ENCODE measurements at places on chromosomes 7 and 10. TPM values are rescaled to one million over a fixed set of nuclear protein-coding genes. Genes with fewer than 3 reads are reported as not detected.

DNA sequence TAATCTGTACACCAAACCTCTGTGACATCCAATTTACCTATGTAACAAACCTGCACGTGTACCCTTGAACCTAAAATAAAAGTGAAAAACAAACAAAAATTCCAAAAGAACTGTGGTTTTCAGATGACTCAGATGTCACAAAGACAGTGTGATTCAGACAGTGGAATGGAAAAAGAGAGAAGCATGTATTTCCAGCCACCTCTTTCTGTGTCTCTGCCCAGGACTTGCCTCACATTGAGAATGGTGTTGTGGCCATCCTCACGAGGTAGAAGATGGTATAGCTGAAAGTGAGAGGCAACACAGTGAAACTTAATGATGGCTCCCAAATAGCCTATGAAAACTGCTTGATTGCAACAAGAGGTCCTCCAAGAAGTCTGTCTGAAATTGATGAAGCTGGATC, 78.0 kb downstream of the ARL5B start:
- no peak for DNase-seq

- DNase-seq, result no peak
Observed at GRCh38 chr7:128740996-128741395, 1.8 kb downstream of the CALU start.

GRCh38 chr7:32385316-32385956, 104.7 kb downstream of the LSM5 start:
- no peak for DNase-seq

GPR22 gene
- polyA plus RNA-seq, result 0.11 TPM

GRCh38 chr10:4331150-4331549, 494.9 kb upstream of the AKR1E2 start:
- DNase-seq, result no peak

- no peak for DNase-seq
Observed at GRCh38 chr10:102112210-102112817, 7.9 kb downstream of the LDB1 start.

GRCh38 chr10:64346389-64346788, 825.2 kb downstream of the REEP3 start:
- DNase-seq, result no peak

SPOCK2 gene
- 292 TPM for polyA plus RNA-seq

DNA sequence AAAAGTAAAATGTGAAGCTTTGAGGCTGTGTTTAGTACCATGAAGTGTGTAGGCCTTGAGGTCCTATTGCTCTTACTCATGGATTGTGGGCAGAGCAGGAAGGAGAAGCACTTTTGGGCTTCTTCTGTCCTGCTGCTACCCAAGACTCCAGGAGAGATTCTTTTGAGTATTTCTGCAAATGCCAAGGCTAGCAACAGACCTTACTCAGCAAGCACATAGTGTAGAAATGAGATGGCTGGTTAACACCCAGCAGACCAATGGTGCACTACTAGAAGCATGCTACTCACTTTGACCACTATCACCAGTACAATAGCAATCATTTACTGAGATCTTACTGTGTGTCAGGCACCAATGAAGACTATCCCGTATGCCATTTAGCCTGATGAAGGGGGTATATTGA, 3.2 kb downstream of the PLPP4 start:
- DNase-seq, result no peak

DNA sequence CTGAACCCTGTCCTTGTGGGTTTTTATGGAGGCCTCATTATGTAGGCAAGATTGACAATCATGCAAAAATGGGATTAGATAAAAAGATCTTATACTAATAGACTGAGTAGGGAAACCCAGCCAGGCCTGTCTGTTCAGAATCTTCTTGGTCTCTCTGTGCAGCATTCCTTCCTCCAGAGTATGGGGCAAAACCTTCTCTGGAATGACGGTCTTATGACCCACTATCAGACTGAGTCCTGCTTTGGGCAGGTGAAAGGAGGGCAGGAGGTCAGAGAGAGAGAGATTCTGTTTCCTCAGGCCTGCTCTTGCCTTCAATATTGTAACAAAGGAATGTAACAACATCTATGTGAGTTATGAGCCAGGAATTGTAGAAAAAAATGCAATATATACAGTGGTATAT, 182.6 kb downstream of the DNAJC1 start:
- no peak for DNase-seq

DNA sequence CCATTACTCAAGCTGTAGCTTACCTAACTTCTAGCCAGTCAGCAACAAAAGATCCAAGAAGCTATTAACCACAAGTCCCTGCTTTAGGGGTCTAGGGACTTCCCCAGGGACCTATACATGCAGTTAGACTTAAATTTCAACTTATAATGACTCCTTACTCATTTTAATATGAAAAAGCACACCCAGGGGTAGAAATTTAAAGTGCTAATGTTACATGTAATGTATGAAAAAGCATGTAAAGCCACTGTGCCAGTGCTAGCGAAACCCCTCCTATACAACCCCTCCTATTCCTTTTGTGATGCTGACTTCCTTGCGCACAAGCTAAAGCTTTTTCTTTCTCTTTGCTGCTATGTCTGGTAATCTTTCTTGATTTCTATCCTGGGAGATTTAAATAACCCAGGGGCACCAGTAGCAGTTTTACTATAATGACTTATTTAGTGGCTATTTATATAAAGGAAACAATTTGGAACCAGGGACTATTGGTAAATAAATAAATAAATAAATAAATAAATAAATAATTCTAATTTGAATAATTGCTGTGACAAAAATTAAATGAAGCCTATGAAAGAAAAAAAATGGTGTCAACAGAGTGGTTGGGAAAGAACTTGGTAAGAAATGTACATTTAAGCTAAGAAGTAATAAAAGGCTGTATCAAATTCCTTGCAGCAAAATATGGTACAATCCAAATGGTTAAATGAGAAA, 110.5 kb upstream of the MAGI2 start:
- DNase-seq, result no peak

DNA sequence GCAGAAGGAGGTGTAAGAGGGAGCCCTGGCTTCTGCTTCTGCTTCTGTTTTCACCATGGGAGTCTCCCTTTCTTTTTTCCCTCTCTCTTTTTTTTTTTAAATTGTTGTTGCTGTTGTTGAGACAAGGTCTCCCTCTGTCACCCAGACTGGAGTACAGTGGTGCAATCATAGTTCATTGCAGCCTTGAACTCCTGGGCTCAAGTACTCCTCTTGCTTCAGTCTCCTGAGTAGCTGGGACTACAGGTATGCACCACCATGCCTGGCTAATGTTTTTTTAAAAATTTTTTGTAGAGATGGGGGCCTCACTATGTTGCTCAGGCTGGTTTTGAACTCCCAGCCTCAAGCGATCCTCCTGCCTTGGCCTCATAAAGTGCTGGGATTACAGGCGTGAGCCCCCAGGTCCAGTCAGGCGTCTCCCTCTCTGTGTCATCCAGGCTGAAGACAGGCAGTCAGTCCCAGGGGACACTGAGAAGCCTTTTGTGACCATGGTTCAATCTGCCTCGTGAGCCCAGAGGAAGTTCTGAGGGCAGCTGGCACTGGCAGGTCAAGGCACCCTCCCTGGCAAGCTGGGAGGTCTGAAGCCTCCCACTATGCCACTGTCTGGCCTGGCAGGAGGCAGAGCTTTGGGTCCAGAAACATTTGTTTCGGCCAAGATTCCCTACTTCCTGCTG, 33.6 kb upstream of the NPFFR1 start:
- DNase-seq, result no peak

DNA sequence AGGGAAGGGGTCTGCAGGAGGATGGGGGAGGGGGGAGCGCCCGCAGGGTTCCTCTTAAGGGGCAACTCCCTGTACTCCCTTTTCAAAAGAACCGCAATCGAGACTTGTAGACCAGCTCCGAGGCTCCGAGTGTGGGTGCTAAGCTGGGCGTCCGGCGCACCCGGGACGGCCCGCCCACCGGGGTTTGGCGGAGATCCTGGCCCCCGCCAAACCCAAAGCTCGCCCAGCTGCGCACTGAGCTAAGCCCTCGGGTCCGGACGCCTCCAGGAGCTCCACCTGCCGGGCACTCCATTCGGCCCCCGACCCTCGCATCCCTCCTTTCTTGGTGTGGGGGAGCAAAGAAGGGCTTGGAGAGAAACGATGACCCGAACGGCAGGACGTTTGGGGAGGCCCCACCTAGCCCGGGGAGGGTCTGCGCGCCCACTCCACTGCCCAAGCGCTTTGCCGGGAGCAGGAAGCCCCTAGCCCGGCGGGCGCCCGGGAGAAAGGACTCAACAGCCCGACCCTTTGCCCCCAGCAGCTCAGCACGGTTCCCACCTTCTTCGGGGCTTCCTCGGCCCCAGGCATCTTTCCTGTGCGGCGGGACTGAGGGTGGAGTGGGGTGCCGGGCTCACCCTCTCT, 651 bp downstream of the AFAP1L2 start:
- no peak for DNase-seq

- no peak for DNase-seq
Observed at GRCh38 chr10:75062506-75063299, 48.8 kb upstream of the SAMD8 start.

PWWP2B gene
- 1.9 TPM for polyA plus RNA-seq

DNA sequence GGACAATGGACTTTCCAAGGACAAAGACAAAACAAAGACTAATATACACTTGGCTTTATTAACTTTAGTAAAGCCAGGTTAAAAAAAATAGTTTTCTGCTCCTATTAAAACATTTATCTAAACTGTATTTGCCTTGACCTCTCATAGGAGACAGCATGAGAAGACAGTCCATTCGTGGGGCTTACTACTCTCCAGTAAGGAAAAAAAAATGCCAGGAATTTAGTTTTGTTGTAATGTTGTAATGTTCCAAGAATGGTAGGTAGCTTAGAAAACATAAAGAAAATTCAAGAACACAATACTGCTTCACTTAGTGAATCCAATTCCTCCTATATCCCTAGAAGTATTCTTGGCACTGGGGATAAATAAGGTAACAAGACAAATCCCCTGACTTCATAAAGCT, 81.7 kb downstream of the KMT2C start:
- no peak for DNase-seq

GTF2IRD1 gene
- polyA plus RNA-seq, result not detected

ABCB1 gene
- 31.7 TPM for polyA plus RNA-seq

GRCh38 chr10:19683356-19683755, 132.9 kb upstream of the PLXDC2 start:
- no peak for DNase-seq

SUPV3L1 gene
- 17.8 TPM for polyA plus RNA-seq

GRCh38 chr7:229184-229964, 37.0 kb downstream of the FAM20C start:
- DNase-seq, result no peak

DNA sequence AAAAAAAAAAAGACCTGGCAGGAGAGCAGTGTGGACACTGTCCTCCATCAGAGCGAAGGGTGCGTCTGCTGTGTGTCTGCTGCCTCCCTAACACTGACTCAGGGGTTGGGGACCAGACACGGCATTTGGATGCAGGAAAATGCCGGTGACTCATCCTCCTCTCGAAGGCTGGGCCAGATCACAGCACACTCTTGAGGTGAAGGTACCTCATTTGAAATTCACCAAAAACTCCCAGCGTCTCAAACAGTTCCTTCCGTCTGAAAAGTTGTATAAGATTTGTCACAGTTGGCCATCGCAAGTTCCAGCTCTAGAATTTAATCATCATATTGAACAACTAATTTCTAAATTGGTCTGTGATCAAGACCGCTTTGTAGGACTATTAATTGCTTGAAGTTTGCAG, 118.1 kb upstream of the LYZL2 start:
- DNase-seq, result no peak

CTNNA3 gene
- polyA plus RNA-seq, result not detected

DNA sequence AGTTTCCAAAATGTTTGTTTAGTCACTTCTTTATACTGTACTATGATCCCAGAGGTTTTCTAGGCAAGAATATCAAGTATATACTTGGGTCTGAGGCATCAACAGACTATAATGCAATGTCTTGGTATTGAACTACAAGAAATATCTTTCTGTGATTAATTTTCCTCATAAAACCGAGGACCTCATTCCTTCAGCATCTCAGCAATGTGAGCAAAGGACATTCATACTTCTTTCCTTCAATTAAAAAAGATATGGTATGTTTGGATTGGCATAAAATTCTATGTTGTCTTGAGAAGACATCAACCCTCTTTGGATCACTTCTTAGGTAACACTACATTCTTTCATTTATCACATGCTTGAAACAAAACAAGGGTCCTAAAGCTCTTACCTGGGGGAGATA, 524.5 kb downstream of the PHTF2 start:
- DNase-seq, result no peak

- no peak for DNase-seq
Observed at GRCh38 chr10:67550046-67550445, 145.9 kb downstream of the CTNNA3 start.

ZNF282 gene
- polyA plus RNA-seq, result 0.66 TPM

DNA sequence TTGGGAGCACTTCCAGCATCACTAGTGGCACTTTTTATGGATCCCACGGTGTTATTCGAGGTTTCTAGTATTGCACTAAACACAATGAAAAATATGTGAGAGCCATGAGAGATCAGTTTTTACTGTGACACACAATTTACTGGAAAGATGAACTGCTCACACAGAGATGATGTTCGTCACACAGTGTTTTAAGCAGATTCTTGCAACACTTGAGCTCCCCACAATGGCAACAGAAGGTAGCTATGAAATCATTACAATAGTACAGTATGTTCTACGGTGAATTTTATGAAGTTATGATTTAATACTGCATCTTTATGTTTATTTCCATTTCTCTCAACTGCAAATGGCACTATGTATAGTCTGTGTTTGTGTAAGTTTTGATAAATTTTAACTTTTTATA, 27.4 kb upstream of the ENTPD1 start:
- no peak for DNase-seq

DNA sequence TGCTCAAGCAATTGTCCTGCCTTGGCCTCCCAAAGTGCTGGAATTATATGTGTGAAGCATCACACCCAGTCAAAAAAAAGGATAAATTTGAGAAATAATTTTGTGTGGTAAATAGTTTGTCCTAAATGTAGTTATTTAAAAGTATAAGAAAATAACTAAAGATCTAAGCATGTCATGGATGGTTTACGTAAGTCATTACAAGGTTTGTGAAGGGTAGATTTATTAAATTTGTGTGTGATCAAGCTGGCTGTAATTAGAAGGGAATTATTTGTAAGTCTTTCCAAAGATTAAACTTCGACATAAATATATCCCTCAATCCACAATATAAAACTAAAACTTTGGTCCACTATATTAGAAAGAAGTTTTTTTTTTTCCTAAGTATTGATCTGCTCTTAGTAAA, 28.6 kb downstream of the ORC5 start:
- DNase-seq, result no peak

GRCh38 chr7:36904802-36905201, 180.5 kb upstream of the AOAH start:
- DNase-seq, result no peak
